Activated T-cell treated with anti-CD3 and anti-CD28 coated beads, Interleukin-2, amount 50 U/mL, for 24 hours (primary cell): ENCODE measurements at places on chromosomes 3 and 15.

GRCh38 chr3:72938471-72939265, 50.8 kb downstream of the GXYLT2 start:
- DNase-seq, result no peak

DNA sequence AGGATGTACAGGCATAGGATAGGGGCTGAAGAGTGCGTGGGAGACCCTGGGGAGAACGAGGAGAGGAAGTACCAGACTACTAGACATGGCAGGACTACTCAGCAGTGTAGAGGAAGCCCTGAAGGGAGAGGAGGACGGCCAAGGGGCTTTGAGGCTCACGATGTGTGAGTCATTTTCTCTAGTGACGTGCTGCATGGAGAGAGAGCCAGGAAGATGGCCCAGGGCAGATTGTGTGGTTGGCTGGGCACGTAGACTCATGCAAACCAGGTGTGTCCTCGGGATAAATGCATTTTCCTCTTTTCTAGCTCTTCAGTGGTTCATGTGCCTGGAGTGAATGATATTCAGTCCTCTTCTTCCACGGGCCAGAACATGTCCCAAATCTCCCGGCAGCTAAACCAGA, 115.0 kb upstream of the ABHD17C start:
- DNase-seq, result no peak

DNA sequence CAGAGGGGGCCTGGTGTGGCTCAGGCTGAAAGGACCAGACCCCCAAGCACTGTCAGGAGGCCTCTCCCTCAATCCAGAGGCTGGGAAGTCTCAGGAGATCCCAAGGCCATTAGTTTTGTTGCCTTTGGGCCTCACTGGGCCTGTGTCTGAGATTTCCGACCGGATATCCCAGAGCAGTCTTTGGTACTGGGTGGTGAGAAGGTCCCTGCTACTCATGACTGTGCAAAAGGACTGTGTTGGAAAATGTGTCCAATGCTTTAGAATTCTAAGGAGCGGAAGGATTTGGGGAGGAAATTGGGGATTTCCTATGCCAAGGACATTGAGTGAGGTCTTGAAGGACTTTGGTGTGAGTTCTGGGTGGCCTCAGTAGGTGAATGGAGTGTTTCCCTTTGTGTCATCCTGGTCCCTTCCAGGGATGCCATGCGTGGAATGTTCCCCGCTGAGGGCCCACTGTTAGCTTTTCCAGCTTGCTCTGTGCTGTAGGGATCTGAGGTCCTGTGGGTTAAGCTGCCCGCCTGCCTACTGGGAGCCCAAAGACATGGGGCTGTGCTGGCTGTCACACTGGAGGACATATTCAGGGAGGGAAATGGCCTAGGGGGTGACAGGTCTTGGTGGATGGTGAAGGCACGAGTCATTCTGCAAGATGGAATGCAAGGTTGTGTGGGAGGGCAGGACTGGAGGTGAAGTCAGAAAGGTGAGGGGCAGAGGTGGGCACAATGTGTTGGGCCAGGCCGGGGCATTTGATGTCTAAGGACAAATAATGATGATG, 16.4 kb downstream of the SMAD6 start:
- DNase-seq, result no peak

DNA sequence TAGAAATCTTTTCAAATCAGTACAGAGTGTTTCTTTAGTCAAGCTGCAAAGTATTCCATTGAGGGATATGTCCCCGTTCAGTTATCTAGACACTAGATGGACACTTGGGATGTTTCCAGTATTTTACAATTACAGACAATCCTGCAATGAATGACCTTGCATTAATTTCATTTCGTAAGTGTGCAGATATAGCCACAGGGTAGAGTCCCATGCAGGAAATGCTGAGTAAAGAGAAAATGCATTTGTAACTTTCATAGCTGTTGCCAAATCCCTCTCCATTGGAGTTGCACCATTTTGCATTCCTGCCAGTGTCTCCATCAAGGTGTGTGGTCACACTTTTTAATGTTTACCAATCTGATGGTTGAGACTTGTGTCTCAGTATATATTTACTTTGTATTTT, 92.5 kb downstream of the LIPC start:
- no peak for DNase-seq
